ENCODE measurements at places on chromosomes 6 and 20.

- no peak overlapping the region for H3K4me3 ChIP-seq
Observed at GRCh38 chr6:97427648-97428047, 144.6 kb upstream of the MMS22L start.

DNA sequence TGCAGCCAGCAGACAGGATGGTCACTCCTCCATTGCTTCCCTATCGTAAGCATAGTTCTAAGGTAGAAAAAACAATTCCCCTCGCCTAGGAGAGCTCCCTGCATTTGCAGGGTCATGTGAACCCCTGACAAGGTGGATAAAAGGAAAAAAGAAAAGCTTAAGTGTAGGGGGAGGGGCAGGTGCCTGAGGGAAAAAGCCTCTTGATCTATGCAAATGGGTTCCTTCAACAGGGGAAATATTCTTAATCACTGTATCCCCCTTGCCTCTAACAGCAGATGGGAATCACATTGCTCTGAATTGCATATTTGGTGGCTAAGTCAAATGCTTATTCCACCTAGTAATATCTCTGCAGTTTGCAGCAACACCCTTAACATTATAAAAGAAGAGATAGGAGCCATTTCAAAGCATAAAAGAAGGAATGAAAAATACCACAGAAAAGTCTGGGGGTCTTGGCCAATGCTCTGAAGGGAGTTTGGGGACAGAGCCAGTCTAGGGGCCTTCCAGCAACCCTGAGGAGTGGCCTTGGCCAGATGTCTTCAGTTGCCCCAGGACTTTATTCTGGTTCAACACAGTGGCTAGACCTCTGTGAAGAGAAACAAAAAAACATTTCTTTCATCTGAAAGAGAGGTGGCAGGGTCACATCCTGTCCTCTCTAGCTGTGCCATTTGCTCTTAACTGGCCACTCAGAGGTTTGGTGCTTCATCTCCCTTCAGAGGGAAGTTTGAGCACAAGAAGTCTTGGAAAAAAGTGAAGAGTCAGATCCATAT, 660.4 kb upstream of the GJE1 start:
- H3K4me3 ChIP-seq: no peak overlapping the region
- no peak for DNase-seq
- H3K27me3 ChIP-seq: no peaks in the 10 kb centered on the region
- H3K36me3 ChIP-seq: no peaks in the 10 kb centered on the region
- peaks cover 18% of the 10 kb centered on the region for H3K4me1 ChIP-seq

DNA sequence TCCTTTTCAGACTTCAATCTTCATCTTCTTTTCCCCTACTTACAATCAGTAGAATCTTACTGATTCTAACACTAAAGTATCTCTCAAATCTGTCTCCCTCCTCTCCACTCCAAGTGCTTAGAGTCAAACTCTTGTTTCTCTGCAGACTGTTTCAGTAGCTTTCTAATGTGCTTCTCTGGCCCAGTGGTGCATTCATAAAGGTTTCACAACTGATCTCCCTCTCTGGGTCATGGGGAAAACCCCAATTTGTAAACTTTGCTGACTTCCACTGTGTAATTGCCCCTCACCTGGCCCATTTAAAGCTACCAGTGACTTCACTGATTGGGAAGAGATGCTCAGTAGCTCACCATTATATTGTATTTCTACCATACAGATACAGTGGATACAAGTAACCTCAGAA, 183.6 kb downstream of the FAXC start:
- H3K4me3 ChIP-seq: no peak overlapping the region
- no peaks in the 10 kb centered on the region for H3K36me3 ChIP-seq
- no peaks in the 10 kb centered on the region for H3K27me3 ChIP-seq
- DNase-seq: no peak
- no peaks in the 10 kb centered on the region for H3K4me1 ChIP-seq

DNA sequence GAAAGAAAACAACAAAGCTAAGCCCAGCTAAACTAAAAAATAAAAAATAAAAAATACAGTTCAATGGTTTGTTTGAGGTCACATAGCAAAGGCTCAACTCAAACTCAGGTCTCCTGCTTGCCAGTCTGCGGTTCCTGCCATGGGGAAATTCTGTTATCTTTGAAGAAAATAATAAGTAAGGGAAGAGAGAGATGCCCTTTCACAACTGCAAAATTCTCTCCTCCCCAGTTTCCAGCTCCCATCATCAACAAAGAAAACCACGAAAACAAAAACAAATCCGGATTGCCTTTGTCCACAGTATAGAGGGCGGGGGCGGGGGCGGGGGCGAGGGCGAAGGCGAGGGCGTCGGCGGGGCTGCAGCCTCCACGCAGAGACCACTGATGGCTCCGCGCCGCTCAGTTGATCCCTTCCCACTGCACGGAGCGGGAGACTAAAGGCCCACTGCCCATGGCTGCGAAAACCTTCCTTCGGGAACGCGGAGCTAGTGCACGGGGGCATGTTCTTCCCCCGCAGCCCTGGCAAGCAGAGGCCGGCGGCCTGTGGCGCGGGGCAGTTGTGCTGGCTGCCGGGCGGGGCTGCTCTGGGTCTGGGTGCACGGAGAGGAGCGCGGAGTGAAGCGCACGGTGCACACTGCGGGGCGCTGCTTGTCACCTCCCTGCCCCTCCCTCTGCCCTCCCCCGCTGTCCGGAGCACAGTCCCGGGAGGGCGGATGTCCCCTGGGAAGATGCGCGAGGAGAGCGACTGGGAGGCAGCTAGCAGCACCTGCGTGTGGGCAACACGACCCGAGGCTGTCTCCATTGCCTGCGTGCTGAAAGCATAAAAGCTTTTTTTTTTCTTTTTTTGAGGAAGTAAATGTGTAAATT, 54.1 kb upstream of the TPD52L1 start:
- peaks cover 31% of the 10 kb centered on the region for H3K27me3 ChIP-seq
- H3K4me1 ChIP-seq: no peaks in the 10 kb centered on the region
- no peaks in the 10 kb centered on the region for H3K36me3 ChIP-seq
- DNase-seq: no peak
- no peak overlapping the region for H3K27ac ChIP-seq
- peak overlapping the region; percentile 55 for H3K4me3 ChIP-seq

GRCh38 chr6:109515781-109516409, 32.9 kb upstream of the ZBTB24 start:
- H3K36me3 ChIP-seq: no peaks in the 10 kb centered on the region
- no peak for DNase-seq
- peaks cover 44% of the 10 kb centered on the region for H3K4me1 ChIP-seq
- peak overlapping the region; percentile 37 for H3K4me3 ChIP-seq
- peak overlapping the region; percentile 75 for H3K27ac ChIP-seq

GRCh38 chr20:36155629-36155971, 1.1 kb downstream of the EPB41L1 start:
- peaks cover 2% of the 10 kb centered on the region for H3K4me1 ChIP-seq
- peaks cover 38% of the 10 kb centered on the region for H3K27me3 ChIP-seq
- H3K27ac ChIP-seq: no peak overlapping the region
